Fibroblast of mammary gland (primary cell): ENCODE measurements at places on chromosomes 3 and 15.

DNA sequence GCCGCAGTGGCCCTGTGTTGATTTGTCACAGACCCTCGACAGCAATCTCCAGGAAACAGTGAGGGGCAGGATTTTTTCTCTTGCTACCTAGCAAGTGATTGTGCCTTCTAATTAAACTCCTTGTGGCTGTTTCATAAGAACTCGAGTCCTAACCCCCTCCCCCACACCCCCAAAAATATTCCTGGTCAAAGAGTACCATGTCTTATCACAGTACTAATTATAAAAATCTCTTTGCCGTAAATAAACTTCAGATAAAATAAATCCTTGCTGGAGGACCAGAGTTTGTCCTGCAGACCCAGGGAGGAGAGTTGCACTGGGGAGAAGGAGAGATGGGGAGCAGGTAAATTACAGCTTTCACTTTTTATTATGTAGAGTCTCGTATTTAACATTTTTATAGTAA lies 64.3 kb downstream of the FAM174B start:
- DNase-seq = no peak

DNA sequence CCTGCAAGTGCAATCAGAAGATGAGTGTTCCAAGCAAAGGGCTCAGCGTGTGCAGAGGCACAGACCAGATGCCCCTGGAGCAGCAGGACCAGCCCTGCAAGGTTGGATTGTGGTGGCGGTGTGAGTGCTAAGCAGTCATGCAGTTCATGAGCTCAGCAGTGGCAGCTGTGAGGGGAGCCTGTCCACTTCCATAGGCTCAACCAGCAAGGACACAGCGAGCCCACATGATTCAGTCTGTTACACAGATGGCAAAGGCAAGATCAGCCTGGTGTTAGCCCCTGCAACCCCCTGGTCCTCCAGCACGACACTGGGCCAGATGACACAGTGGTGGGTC lies 95.9 kb upstream of the PRR23E start:
- no peak for DNase-seq

DNA sequence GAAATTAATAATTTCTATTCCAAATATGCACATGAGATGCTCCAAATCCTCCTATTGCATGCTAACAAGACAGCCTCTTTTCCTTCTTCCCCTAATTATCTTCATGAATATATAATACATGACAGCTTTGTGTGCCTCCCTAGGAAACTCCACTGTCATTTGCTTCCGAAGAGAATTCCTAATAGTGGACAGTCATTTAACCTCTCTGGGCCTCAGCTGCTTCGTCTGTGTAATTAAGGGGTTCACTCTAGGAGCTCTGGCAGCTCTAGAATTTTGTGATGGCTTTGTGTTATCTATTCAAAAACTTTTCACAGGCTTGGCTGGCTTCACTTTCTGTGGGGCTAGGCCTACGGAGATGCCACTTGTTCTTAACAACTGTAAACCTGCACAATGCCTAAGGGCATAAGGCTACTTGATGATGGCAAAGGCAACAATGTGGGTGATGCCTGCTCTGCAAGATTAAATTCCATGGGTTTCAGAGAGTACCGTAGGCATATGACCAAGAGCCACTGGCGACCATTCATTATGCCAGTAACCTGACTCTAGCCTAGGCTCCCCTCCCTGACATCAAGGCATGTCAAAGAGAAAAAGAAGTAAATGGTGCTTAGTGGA lies 333.8 kb upstream of the UMPS start:
- DNase-seq = no peak

DNA sequence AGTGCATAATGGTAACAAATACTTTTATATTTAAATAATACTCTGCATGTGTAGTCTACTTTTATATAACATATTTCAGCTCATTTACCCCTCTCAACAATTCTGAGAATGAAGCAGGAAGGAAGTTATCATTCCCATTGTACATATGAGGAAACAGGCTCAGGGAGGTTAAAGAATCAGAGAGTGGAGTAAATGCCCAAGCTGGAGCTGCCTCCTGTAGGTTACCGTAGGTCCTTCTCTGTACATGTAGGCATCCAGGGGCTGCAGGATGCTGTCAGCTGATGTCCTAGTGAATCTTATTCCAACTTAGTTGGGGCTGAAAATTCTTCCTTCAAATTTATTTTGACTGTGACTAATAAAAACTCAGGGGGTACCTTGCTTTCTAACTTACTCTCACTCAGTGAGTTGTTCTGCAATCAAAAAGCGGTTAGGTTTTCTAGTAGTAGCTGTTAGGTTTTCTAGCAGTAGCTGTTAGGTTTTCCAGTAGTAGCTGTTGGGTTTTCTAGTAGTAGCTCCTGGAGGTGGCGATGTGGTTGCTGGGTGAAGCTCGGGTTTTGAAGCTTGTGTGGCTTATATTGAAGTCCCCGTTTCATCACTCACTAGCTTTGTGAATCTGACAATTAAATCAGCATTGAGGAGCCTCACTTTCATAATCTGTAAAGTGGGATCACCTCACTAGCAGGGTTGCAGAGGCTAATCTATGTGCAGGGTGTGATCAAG lies 357.0 kb downstream of the NR2F2 start:
- DNase-seq = no peak

GRCh38 chr3:194541483-194541882 lies 54.7 kb upstream of the ATP13A3 start:
- DNase-seq = no peak

- DNase-seq = no peak
Measured at GRCh38 chr3:71709908-71710511, 15.2 kb downstream of the EIF4E3 start.

- DNase-seq = no peak
Measured at GRCh38 chr15:61421470-61421869, 192.4 kb upstream of the RORA start.

DNA sequence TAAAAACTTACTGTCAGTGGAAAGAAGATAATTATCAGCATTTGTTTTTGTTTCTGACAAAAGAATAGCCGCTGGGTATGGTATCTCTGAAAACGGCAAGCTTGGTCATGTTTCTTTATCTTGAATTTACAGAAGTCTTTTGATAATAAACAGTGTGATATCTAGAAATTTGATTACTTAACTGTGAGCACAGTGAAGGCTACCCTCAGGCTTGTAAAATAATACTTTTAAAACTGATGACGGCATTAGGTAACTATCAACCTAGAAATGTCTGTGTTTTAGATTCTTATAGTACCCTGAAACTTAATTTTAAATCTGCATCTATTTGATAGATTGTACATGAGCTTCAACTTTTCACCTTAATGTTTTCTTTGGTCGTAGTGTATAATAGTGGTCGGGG lies 43.4 kb downstream of the NSUN3 start:
- no peak for DNase-seq

GRCh38 chr15:61185759-61186158 lies 43.3 kb downstream of the RORA start:
- no peak for DNase-seq

GRCh38 chr3:185807445-185808068 lies 17.3 kb downstream of the IGF2BP2 start:
- peak; percentile 99 for DNase-seq

GRCh38 chr3:56375654-56376053 lies 92.6 kb downstream of the ERC2 start:
- no peak for DNase-seq

GRCh38 chr3:52099001-52099401 lies 42.6 kb upstream of the DUSP7 start:
- DNase-seq = no peak

DNA sequence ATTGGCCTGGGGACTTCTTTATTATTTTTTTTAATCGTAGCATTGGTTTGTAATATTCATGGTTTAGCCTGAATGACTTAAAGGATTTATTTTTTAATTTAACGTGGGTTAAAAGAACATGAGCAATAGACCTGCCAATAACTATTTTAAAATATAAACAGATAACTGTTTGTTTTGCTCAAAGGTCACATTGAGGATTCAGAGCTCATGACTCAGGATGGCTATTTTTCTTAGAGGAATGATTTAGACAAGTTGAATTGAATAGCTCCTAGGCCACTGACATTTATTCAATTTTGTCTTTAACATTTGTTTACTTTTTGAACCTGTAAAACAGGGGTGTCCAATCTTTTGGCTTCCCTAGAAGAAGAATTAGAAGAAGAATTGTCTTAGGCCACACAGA lies 68.5 kb downstream of the ITPR1 start:
- no peak for DNase-seq

GRCh38 chr3:25007974-25008658 lies 419.9 kb upstream of the RARB start:
- peak; percentile 61 for DNase-seq

DNA sequence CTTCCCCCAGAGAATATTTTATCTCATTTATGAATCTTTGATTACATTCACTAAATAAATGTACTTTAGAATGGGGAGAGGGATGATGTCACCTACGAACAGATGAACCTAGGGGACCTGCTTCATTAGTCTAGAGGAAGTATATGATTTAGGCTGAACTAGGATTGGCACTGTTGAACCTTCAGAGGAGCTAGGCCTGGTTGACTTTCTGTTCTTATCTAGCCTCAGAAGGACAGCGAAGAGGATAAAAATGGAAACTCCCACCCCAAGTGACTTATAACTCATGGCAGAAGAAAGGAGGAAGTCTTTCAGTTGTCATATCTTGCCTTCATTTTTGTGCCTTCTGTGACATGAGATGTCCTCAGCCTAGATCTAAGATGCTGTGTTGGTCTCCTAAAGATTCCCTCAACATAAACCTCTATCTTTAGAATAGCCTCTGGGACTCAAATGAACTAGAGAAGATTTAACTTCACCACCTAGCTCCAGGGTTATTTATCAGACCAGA lies 42.6 kb downstream of the POLG start:
- no peak for DNase-seq

DNA sequence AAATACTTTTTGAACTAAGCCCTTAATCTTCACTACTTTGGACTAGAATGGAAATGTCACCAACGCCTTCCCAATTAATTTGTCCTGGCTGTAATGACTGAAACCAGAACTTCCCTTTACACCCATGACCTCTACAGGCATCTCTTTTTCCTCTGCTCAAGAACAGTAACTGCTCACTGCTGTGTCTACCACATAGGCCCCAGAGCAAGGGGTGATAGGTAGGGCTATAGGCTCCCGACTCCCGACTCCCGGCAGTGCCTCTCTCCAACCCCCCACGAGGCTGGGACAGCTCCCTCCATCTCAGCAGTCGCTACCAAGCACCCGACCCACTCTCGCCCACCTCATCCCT lies 384 bp upstream of the LEKR1 start:
- DNase-seq = no peak

DNA sequence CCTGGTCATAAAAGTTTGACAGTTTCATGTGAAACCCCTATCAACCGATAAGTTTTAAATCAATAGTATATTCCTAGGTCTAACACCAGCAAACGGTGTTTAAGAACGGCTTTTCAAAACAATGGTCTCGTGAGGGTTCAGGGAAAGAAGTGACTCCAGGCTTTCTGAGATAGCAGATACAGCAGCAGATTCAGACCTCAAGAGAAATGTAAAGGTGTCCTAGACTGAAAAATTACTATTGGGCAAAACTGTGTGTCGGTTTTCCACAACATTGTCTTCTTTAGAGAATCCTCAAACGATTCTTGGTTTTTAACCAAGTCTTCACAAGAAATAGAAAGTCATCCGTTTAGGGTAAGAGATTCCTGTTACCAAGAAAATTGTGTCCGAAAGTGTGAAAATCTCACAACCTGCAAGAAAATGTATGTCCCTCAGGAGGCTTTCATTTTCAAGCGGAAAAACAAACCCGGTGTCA lies 1.2 kb downstream of the SETD2 start:
- peak; percentile 18 for DNase-seq

- no peak for DNase-seq
Measured at GRCh38 chr3:15804553-15805095, 6.8 kb upstream of the ANKRD28 start.

DNA sequence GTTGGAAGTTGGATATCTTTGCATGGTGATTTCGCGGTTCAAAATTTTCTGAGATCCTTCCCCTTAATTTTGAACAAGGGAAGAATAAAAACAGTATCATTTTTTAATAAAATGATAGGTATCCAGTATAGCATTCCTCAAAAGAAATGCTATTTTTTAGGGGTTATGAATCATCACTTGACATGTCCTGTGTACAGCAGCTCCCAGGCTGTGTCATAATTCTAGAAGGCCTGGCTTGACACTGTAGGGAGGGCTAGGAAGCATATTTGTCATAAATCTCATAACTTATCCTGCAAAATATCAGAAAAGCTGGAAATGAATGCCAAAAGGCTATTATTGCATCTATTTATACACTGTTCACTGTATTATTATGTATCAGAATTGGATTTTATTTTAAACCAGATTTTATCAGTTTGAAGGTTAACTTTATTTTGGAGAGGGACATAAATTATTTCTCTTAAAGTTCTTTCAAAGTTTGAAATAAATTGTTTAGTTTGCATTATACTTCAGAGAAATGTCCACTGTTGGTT lies 539.1 kb upstream of the ROBO2 start:
- DNase-seq = no peak

GRCh38 chr3:14534516-14535191 lies 5.5 kb downstream of the GRIP2 start:
- DNase-seq = no peak

GRCh38 chr15:76200641-76201105 lies 110.6 kb downstream of the ETFA start:
- no peak for DNase-seq

DNA sequence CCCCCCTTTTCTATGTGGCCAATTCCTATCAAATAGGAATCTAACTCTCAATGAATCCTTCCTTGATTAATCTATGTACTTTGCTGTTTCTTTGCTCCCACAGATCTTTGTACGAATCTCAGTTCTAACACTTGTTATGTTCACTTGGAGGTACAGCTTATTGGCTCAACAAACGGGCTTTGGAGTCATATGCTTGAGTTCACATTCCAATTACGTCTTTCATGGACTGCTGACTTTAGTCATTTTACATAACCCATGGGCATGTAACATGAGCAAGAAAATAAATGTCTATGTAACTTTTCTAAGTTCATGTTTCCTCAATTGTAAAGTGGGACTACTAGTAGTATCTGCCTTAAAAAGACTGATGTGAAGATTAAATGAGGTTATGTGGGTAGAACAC lies 123.2 kb upstream of the TBC1D5 start:
- DNase-seq = no peak

DNA sequence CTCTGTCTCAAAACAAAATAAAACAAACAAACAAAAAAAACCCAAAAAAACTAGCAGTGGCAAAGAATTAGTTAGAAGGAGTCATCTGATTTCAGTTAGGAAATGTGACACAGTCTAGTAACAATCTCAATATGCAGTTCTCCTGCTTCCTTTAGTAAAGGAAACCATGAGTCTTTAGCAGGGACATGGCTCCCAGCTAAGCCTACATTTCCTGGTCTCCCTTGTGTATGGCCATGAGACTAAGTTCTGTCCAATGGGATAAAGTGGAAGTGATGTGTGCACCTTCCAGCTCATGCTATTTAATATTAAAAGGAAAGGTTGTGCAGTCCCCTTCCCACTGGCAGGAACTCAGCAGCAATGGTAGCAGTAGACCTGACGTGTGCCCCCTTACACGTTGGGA lies 74.6 kb downstream of the GREM1 start:
- DNase-seq = no peak

- DNase-seq = no peak
Measured at GRCh38 chr3:21433751-21434150, 317.3 kb downstream of the ZNF385D start.

- no peak for DNase-seq
Measured at GRCh38 chr3:119831022-119831421, 49.1 kb downstream of the NR1I2 start.

GRCh38 chr3:16085410-16085809 lies 89.1 kb upstream of the GALNT15 start:
- DNase-seq = peak; percentile 73

- DNase-seq = no peak
Measured at GRCh38 chr3:124764746-124765145, 34.5 kb downstream of the UMPS start.

- no peak for DNase-seq
Measured at GRCh38 chr3:168117059-168117458, 21.3 kb upstream of the GOLIM4 start.
